Vagina (tissue), 2 donors: ENCODE measurements at places on chromosomes 16 and 17. TPM values are rescaled to one million over a fixed set of nuclear protein-coding genes. Genes with fewer than 3 reads are reported as not detected.

Gene SLC6A2
- 9.6 TPM for total RNA-seq

- H3K27me3 ChIP-seq = no peaks in the 10 kb centered on the region
- DNase-seq = peak; percentile 79
- no peak overlapping the region for H3K4me3 ChIP-seq
- H3K36me3 ChIP-seq = no peaks in the 10 kb centered on the region
- peaks cover 15% of the 10 kb centered on the region for H3K4me1 ChIP-seq
- no peak overlapping the region for H3K27ac ChIP-seq
Measured at GRCh38 chr17:19415806-19416775, 5.1 kb downstream of the RNF112 start.

- no peak for DNase-seq
- no peaks in the 10 kb centered on the region for H3K27me3 ChIP-seq
- H3K27ac ChIP-seq = peak overlapping the region; percentile 97
Measured at GRCh38 chr17:56835264-56835585, 1.3 kb downstream of the DGKE start.

Gene KRTAP2-1
- total RNA-seq = not detected

GRCh38 chr16:77213542-77214106 lies 14.4 kb downstream of the SYCE1L start:
- peak overlapping the region; percentile 82 for H3K27ac ChIP-seq
- H3K4me3 ChIP-seq = peak overlapping the region; percentile 59

DNA sequence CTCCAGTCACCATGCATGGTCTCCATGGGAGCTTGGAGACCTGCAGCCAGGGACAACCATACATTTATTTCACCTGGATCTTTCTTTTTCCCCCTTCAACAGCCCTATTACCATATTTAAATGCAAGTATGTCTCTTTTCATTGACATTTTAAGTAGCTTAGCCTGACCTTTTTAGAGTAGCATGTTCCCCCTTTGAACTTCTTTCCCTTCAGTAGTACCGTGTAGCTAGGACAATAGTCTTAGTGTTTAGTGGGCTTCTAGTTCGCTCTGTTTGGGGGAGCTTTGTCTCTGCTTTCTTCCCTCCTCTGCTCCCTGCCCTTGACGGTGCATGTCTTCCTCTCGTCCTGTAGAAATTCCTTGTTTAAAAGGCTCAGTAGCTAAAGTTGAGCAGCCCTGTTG lies 94.6 kb downstream of the CCDC182 start:
- no peak for DNase-seq
- no peak overlapping the region for H3K4me3 ChIP-seq
- H3K27ac ChIP-seq = no peak overlapping the region
- H3K27me3 ChIP-seq = no peaks in the 10 kb centered on the region
- no peaks in the 10 kb centered on the region for H3K36me3 ChIP-seq

GRCh38 chr17:48770954-48771353 lies 42.4 kb upstream of the HOXB13 start:
- no peak for DNase-seq
- no peaks in the 10 kb centered on the region for H3K36me3 ChIP-seq
- no peak overlapping the region for H3K4me3 ChIP-seq
- H3K27me3 ChIP-seq = no peaks in the 10 kb centered on the region
- no peaks in the 10 kb centered on the region for H3K4me1 ChIP-seq
- H3K27ac ChIP-seq = no peak overlapping the region

Gene CHST5
- not detected for total RNA-seq

- H3K4me1 ChIP-seq = peaks cover 58% of the 10 kb centered on the region
- no peaks in the 10 kb centered on the region for H3K27me3 ChIP-seq
- DNase-seq = no peak
- H3K27ac ChIP-seq = no peak overlapping the region
Measured at GRCh38 chr16:81636298-81636993, 142.6 kb upstream of the PLCG2 start.

Gene CCL14
- total RNA-seq = 93.1 TPM

GRCh38 chr17:22671110-22671509 lies 978.8 kb downstream of the KCNJ18 start:
- H3K27ac ChIP-seq = no peak overlapping the region
- no peaks in the 10 kb centered on the region for H3K4me1 ChIP-seq
- no peak overlapping the region for H3K4me3 ChIP-seq
- no peak for DNase-seq
- no peaks in the 10 kb centered on the region for H3K27me3 ChIP-seq

Gene HSDL1
- total RNA-seq = 16.9 TPM

Gene HYDIN
- total RNA-seq = not detected

Gene ITPRIPL2
- total RNA-seq = 71.2 TPM

GRCh38 chr16:1057252-1057932 lies 15.2 kb upstream of the SSTR5 start:
- no peaks in the 10 kb centered on the region for H3K36me3 ChIP-seq
- H3K27me3 ChIP-seq = no peaks in the 10 kb centered on the region
- H3K4me1 ChIP-seq = peaks cover 6% of the 10 kb centered on the region
- H3K4me3 ChIP-seq = no peak overlapping the region

Gene HOXB1
- not detected for total RNA-seq

DNA sequence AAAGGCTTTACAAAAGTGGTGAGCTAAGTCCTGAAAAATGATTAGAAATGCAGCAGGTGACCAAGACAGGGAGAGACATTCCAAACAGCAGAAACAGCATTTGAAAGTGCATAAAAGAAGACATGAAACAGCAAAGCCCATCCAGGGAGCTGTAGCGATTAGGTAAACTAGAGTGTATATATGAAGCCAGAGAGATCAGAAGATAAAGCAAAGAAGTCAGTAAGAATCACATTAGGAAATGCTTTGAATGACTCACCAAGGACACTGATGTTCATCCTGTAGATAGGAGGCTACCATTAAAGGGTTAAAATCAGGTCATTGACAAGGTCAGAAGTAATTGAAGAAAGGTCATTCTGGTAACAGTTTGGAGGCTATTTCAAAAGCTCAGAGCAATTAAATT lies 27.6 kb upstream of the VAT1L start:
- H3K27me3 ChIP-seq = no peaks in the 10 kb centered on the region
- H3K36me3 ChIP-seq = no peaks in the 10 kb centered on the region
- no peak overlapping the region for H3K27ac ChIP-seq
- DNase-seq = no peak

DNA sequence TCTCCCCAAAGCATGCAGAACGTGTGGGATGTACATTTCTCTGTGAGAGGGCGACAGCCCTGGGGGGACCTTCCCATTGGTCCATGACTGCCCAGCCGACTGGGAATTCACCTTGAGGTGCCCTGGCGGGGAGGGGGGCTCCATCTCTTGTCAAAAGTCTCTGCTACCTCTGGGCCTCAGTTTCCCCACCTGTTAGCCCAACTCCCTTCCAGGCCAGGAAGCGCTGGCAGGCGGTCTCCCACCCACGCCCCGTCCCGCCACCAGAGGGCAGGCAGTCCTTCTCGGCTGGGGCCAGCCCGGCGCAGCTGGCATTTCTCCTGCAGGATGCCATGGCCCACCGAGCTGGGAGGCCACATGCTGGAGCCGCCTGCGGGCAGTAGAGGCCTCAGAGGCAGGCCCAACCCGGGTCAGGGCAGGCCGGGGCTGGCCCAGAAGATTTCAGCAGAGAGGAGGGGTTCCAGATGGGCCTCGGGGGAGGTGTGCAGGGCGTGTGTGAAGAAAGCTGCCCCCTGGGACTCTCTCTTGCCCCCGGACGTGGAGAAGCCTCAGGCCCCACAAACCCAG lies 16.6 kb downstream of the CD7 start:
- peak overlapping the region; percentile 9 for H3K27ac ChIP-seq
- peaks cover 46% of the 10 kb centered on the region for H3K4me1 ChIP-seq
- no peaks in the 10 kb centered on the region for H3K27me3 ChIP-seq
- no peak for DNase-seq

GRCh38 chr16:56860226-56861020 lies 4.6 kb upstream of the SLC12A3 start:
- H3K4me3 ChIP-seq = no peak overlapping the region
- no peak for DNase-seq
- H3K27me3 ChIP-seq = no peaks in the 10 kb centered on the region

Gene SMURF2
- total RNA-seq = 19.9 TPM

- no peaks in the 10 kb centered on the region for H3K36me3 ChIP-seq
- no peak overlapping the region for H3K27ac ChIP-seq
- H3K4me3 ChIP-seq = no peak overlapping the region
- no peaks in the 10 kb centered on the region for H3K27me3 ChIP-seq
- peaks cover 12% of the 10 kb centered on the region for H3K4me1 ChIP-seq
- no peak for DNase-seq
Measured at GRCh38 chr16:54341892-54342776, 55.5 kb upstream of the IRX3 start.

Gene ADAM11
- total RNA-seq = 3.7 TPM

- H3K27me3 ChIP-seq = no peaks in the 10 kb centered on the region
- no peak for DNase-seq
- H3K4me3 ChIP-seq = no peak overlapping the region
- no peak overlapping the region for H3K27ac ChIP-seq
- peaks cover 11% of the 10 kb centered on the region for H3K4me1 ChIP-seq
Measured at GRCh38 chr17:218432-219110, 37.1 kb upstream of the DOC2B start.

DNA sequence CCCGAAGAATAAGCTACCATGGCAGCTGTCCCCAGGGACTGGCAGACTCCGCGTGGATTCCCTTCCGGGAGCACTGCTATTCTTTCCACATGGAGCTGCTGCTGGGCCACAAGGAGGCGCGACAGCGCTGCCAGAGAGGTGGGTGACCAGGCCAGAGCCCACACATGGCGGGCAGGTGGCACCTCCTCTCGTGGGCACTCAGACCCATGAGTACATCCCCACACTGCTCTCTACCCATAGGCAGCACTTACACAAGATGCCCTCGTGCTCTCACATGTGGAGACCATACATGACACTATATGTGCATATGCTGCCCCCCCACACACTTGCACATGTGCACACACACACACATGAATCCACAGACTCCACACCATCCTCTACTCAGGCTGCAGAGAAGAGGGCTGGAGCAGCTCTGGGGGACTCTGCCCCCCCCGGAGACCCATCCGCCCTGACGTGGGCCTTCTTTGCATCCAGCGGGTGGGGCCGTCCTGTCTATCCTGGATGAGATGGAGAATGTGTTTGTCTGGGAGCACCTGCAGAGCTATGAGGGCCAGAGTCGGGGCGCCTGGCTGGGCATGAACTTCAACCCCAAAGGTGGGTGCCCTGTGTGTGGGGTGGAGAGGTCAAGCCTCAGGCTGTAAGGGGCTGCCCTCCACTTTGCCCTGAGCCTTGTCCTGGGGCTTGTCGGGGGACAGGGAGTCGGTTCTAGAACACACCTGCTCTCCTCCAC lies 62.9 kb downstream of the MRC2 start:
- DNase-seq = no peak
- H3K4me1 ChIP-seq = peaks cover 25% of the 10 kb centered on the region
- no peaks in the 10 kb centered on the region for H3K36me3 ChIP-seq
- H3K27me3 ChIP-seq = no peaks in the 10 kb centered on the region

GRCh38 chr16:53207810-53208752 lies 153.3 kb downstream of the CHD9 start:
- DNase-seq = no peak
- no peaks in the 10 kb centered on the region for H3K36me3 ChIP-seq
- H3K4me3 ChIP-seq = peak overlapping the region; percentile 35
- H3K4me1 ChIP-seq = peaks cover 49% of the 10 kb centered on the region

Gene NHLRC4
- 0.74 TPM for total RNA-seq

DNA sequence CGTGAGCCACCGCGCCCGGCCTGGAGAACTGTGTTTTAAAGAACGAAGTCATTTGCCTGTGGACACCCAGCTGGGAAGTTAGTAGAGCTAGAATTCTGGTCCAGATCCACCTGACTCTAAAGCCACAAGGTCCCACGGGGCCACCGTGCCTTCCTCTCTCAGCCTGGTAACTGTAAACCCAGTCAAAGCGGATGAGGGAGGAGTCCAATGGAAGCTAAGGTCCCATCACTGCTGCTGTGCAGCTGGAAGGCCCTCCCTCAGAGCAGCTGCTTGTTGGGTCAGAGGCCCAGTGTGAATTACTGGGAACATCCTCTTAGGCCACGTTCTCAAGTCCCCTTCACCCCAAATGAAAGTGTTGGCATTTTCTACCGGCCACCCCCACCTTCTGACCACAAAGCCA lies 48.8 kb upstream of the CACNG5 start:
- DNase-seq = no peak
- H3K4me3 ChIP-seq = no peak overlapping the region
- no peaks in the 10 kb centered on the region for H3K4me1 ChIP-seq
- no peaks in the 10 kb centered on the region for H3K27me3 ChIP-seq
- no peaks in the 10 kb centered on the region for H3K36me3 ChIP-seq

Gene GRAPL
- not detected for total RNA-seq

GRCh38 chr17:2928294-2928890 lies 132.2 kb downstream of the RAP1GAP2 start:
- no peaks in the 10 kb centered on the region for H3K4me1 ChIP-seq
- no peaks in the 10 kb centered on the region for H3K36me3 ChIP-seq
- H3K4me3 ChIP-seq = no peak overlapping the region
- DNase-seq = no peak
- H3K27ac ChIP-seq = no peak overlapping the region

- H3K4me3 ChIP-seq = no peak overlapping the region
- H3K36me3 ChIP-seq = no peaks in the 10 kb centered on the region
- H3K4me1 ChIP-seq = no peaks in the 10 kb centered on the region
Measured at GRCh38 chr17:65173284-65173793, 36.2 kb downstream of the RGS9 start.

Gene PRM3
- not detected for total RNA-seq

DNA sequence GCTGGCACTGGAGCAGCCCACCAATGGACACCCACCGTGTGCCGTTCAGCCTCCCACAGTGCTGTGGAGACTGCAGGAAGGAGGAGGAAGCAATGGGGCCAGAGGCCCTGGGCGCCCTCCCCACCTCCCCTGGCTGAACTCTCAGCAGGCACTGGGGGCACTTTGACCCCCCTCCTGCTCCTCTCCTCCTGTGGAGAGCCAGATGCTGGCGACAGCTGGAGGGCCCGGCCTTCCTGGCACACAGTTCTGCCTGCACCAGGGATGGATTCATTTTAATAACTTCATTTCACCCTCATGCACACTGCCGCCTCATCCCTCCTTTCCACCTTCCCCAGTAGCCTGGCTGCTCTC lies 6.0 kb downstream of the NXPH3 start:
- H3K36me3 ChIP-seq = no peaks in the 10 kb centered on the region
- H3K27ac ChIP-seq = no peak overlapping the region
- H3K4me3 ChIP-seq = no peak overlapping the region
- no peaks in the 10 kb centered on the region for H3K27me3 ChIP-seq
- peaks cover 35% of the 10 kb centered on the region for H3K4me1 ChIP-seq
- no peak for DNase-seq

- no peak for DNase-seq
- no peaks in the 10 kb centered on the region for H3K27me3 ChIP-seq
- no peaks in the 10 kb centered on the region for H3K36me3 ChIP-seq
- H3K4me3 ChIP-seq = no peak overlapping the region
- H3K27ac ChIP-seq = no peak overlapping the region
Measured at GRCh38 chr17:10018461-10018891, 113.4 kb upstream of the RCVRN start.

- no peaks in the 10 kb centered on the region for H3K36me3 ChIP-seq
- H3K4me1 ChIP-seq = peaks cover 4% of the 10 kb centered on the region
- no peaks in the 10 kb centered on the region for H3K27me3 ChIP-seq
- no peak overlapping the region for H3K4me3 ChIP-seq
- DNase-seq = no peak
Measured at GRCh38 chr17:13522749-13523148, 79.0 kb downstream of the HS3ST3A1 start.

GRCh38 chr17:15884731-15885130 lies 60.2 kb upstream of the ADORA2B start:
- H3K4me1 ChIP-seq = no peaks in the 10 kb centered on the region
- no peaks in the 10 kb centered on the region for H3K36me3 ChIP-seq
- H3K27ac ChIP-seq = no peak overlapping the region
- no peak for DNase-seq

Gene METRN
- total RNA-seq = 32.2 TPM

GRCh38 chr17:15194859-15195277 lies 70.3 kb downstream of the PMP22 start:
- no peak overlapping the region for H3K27ac ChIP-seq
- no peak for DNase-seq
- no peaks in the 10 kb centered on the region for H3K4me1 ChIP-seq
